ENCODE measurements at places on chromosomes 13 and 19.
A peak's percentile ranks its signal among the peaks of the same experiment; 100 is the strongest.

- no peak for DNase-seq
These were observed 9.3 kb upstream of the CEACAM7 start for GRCh38 chr19:41697198-41697855.

- DNase-seq, result no peak
These were observed 252.9 kb upstream of the SLITRK6 start for GRCh38 chr13:86052141-86052540.

DNA sequence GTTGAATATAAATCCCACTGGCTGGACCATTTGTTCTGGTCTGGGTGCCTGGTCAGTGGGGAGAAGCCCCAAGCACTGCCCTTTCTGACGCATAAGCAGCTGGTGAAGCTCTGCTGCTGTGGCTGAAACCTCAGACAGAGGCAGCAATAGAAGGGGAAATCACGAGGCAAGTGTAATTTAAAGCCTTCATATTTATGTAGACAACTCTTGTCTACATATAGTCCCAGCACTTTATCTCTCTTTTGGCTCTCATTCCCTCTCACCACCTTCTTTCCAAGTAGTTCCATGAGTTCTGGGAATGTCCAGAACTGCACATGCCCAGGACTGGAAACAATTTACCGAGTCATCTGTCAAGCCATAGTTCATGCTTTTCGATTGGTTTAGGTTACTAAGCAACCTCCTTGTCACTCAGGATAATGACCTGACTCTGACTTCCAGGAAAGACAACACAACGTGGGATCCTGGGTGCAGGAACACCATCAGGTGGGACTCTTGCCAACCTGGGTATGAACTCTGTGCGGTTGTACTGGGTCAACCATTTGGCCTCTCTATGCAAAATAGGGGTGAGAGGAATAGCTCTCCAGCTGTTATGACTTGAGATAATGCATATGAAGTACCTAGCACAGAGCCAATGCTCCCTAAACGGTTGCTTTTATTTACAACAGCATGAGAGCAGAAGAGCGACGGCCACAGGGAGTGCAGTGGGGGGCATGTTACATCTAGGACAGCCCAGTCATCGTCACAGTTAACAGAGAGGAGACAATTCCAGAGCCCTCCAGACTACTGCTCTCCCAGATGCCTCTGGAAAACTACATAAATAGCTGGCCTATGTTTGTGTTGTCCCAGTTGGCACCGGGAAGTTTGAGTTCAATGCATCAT is 321.9 kb downstream of the FOXO1 start:
- DNase-seq, result no peak

DNA sequence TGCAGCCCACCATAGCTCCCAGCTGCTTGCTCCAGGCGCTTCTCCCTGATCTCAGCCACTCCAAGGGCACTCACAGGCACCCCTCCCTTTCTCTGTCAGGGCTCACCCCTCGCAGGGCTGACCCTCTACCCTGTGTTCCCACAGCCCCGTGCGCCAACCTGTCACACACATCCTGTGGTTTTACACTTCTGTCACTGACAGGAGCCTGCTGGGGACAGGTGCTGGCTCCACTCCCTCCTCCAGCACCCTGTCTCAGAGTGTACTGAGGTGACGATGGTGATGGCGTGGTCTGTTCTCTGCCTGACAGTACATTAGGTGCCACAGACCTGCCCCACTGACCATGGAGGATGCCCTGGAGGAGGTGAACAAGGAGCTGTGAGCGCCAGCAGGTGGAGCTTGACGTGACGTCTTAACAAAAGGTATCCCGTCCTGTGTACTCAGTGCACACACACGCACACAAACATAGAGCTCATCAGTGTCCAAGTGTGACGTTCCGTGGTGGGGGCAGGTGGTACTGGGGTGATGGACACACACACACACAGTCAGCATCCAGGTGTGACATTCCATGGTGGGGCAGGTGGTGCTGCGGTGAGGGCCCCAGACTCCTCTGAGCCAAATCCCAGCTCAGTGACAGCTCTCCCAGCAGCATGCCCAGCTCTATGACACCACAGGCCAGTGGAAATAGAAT is 20.9 kb downstream of the C19orf44 start:
- no peak for DNase-seq

DNA sequence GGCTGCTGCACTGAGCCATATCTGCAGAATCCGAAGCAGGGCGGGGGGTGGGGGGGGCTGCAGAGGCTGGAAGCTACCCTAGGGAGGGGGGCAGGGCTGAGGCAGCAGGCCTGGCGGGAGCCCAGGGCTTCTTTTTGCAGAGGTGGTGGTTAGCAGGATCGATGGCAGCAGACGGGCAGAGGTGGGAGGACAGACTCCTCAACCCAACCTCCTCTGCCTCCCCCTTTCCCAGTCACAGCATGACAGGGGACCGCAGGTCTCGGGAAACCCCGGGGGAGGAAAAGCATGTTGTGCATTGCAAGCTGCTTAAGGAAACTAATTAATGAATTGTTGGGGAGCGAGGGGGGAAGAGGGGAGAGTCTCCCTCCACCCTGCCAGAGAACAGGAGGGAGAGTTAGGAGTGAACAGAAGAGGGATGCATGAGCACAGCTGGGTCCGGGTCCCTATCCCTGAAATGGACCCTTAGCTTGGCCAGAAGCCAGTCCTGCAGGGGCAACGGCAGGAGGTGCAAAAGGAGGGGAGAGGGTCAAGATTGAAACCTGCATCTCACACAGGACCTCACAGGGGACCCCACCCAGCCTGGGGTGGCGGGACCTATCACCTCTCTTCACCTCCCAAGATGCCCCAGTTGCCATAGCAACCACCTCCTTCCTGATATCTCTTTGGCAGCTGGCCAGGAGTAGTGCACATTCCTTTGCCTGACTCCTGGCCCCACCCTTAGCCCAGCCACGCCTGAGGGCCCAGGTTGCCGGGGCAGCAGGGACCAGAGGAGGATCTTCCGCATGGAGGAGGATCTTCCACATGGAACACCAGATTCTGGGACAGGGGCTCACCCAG is 1.8 kb downstream of the FXYD7 start:
- DNase-seq, result no peak

DNA sequence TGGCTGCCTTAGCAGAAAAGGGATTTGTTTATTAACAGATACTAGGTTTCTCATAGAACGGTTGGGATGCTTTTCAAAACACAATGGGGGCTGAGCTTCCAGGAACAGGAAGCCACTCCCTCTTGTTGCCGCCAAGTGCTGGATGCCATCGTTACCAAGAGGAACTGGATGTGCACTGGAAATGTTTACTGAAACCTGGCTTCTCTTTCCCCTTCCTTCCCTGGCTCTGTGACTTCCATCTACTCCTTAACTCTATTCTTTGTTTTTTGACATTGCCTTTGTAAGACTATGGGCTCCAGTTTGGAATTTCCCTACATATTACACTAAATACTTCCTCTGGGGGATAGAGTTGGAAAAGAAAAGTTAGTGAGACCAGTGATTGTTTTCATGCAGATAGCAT is 11.7 kb upstream of the KL start:
- DNase-seq, result no peak

- no peak for DNase-seq
These were observed 816 bp upstream of the TBXA2R start for GRCh38 chr19:3607303-3608078.

- no peak for DNase-seq
These were observed 168.6 kb downstream of the POSTN start for GRCh38 chr13:37429976-37430375.

DNA sequence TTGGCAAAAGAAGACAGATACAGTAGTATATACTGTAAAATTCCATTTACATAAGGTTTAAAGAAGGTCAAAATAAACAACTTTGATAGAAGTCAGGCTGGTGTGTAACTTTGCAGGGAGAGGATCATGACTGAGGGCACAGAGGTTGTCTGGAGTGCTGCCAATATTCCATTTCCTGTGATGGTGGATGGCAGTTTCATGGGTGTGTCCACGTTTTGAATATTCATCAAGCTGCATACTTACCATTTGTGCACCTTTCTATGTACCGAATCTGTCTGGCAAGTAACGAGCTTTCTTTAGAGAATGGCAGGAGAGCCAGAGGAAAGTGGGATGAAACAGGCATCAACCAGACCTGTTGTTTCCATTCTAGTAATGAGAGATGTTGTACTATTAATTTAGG is 420.5 kb upstream of the HTR2A start:
- no peak for DNase-seq

DNA sequence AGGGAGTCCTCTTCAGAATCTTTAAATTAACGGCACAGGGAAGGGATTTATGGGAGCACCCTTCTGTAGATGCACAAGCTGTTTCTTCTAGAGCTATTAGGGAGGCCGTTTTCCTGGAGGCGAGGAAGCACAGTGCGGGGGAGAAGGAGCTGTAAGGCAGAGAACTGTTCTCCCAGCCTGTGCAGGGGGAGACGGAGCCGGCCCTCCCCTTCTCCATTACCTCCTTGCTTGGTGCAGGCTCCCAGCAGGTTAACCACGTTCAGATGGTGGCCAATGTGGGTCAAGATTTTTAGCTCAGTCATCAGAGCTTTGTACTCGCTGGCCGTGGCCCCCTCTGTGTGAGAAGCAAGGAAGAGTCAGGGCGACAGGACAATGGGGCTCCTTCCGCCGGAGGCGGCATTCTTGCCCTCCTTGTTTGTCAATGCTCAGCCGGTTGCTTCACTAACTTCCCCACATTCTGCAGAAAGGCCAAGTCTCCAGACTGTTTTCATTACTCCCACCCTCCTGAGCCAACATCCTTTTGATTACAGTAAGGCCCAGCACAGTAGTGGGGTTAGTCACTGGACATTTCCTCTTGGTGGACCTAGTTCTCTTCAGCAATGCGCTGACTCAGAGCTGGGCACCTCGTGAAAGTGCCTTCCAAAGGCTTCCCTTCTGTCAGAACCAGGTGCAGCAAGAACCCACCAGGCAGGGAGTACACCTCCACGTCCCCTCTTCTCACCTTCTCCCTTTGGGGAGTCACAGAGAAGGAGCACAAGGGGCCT is 165.4 kb downstream of the FLT1 start:
- DNase-seq, result no peak

- no peak for DNase-seq
These were observed 2.0 kb downstream of the NPAS1 start for GRCh38 chr19:47021536-47022139.

GRCh38 chr13:112616586-112617362 is 28.8 kb upstream of the TUBGCP3 start:
- peak; percentile 36 for DNase-seq

DNA sequence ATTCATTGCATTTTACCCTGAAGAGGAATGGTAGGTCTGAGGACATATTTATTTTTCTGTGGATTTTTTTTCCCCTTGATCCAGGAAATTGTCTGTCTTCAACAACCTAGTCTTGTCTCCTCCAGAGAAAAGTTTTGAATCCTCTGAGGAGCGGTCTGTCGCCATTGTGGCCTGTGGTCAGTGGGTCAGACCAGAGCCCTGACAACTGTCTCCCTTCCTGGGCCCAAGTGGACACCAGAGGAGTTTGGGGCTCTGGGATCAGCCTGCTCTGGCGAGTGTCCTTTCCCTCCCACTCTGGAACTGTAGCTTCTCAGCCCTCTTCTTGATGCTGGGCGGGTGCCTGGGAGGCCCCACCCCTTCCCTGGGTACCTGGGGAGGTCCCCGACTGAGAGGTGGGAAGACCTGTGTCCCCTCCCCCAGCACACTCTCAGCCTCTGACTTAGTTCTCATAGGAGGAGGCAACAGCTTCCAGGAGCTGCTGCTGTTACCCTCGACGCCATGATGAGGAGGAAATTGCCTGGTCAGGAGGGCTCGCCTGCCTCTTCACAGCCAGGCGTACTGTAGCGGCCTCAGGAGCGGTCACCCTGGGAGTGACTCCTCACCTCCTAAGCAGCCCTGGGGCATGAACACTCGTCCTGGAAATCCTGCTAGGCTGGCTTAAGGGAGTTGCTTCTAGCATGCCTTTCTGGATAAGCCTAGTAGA is 110.3 kb downstream of the GGACT start:
- DNase-seq, result no peak

GRCh38 chr13:49540552-49540951 is 44.8 kb downstream of the PHF11 start:
- no peak for DNase-seq

DNA sequence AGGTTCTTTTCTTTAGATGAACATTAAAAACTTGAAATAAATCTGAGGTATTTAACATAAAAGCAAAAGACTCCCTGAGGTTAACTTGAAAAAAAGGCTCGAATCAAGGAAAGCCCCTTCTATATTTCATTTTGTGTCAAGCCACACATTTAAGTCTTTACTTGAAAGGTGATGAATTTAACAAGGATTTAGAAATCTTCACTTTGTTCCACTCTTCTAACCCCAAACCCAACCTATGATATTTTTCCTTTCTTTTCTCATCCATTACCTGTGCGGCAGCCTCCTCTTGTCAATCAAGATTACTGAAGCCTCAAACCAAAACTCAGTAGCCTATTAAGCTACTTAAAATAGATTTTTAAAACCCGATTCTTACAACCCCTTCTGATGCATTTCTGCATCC is 33.8 kb downstream of the MIPEP start:
- DNase-seq, result no peak

GRCh38 chr19:31656507-31656906 is 307.3 kb upstream of the TSHZ3 start:
- no peak for DNase-seq

GRCh38 chr13:109707044-109707741 is 79.2 kb downstream of the IRS2 start:
- DNase-seq, result no peak

DNA sequence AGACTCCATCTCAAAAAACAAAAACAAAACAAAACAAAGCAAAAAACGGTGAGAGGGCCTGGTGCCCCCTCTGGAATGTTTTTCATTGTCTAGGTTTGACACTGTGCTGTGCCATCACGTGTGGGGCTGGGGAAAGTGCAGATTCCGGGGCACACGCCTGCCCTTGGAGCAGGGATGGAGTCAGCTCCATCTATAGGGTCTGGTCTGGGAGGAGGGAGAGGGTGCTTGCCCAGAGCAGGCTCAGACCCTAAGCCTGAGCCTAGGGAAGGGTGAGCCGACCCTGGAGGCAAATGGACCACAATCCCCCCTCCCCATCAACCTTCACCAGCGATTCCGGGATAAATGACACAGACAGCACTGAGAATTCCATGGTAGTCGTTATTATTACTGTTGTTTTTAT is 10.9 kb upstream of the ZBTB32 start:
- DNase-seq, result no peak

DNA sequence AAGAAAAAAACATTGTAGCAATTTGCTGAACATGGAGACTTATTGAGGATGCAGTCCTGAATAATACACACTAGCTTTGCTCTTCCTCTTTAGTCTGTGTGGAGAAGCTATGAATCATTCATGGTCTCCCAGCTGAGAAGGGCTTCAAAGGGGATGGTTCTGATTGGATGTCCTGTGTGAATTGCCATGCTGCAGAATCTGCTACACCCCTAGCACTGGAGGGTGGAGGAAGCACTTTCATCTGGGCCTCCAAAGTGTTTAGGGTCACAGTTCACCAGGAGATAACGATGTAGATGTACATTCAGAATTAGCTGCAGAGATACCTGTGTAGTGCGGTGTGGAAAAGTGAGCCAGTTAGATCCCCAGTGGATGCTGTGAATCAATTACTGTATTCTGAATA is 321.1 kb upstream of the EDNRB start:
- DNase-seq, result no peak

- DNase-seq, result no peak
These were observed 68.1 kb downstream of the CHST8 start for GRCh38 chr19:33689868-33690267.

GRCh38 chr13:97905517-97905916 is 48.0 kb upstream of the IPO5 start:
- no peak for DNase-seq

- DNase-seq, result no peak
These were observed 4.2 kb downstream of the SSBP4 start for GRCh38 chr19:18423258-18424020.

Measured in stimulated activated CD8-positive, alpha-beta memory T cell treated with anti-CD3 and anti-CD28 coated beads, Interleukin-4, amount 100 ng/mL, for 48 hours (primary cell).